ENCODE measurements at places on chromosomes 6 and 20. TPM values are rescaled to one million over a fixed set of nuclear protein-coding genes. Genes with fewer than 3 reads are reported as not detected.
A peak's percentile ranks its signal among the peaks of the same experiment; 100 is the strongest.

GRCh38 chr20:38609815-38610214 is 8.2 kb downstream of the ARHGAP40 start:
- DNase-seq, result no peak
- H3K4me3 ChIP-seq, result no peak overlapping the region
- H3K27me3 ChIP-seq, result no peaks in the 10 kb centered on the region

DNA sequence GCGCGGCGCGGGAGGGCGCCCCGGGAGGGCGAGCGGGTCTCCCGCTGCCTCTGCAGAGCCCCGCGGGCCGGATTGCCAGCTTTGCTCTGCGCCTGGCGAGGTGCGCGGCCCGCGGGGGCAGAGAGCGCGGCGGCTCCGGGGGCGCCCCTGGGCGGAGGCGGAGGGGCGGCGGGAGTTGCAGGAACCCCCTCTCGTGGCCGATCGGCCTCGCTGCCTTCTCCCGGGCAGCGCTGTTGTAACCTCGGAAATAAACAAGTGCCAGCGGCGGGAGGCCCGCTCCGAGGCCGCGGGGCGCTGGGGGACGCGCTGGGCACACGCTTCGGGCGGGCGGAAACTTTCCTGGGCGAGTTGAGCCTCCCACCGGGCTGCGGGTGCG is 1.2 kb downstream of the CDH4 start:
- H3K27me3 ChIP-seq, result peaks cover 72% of the 10 kb centered on the region
- no peaks in the 10 kb centered on the region for H3K4me1 ChIP-seq
- H3K4me3 ChIP-seq, result peak overlapping the region; percentile 36
- no peaks in the 10 kb centered on the region for H3K36me3 ChIP-seq

SMLR1 gene
- not detected for total RNA-seq

LAMA4 gene
- 50.3 TPM for total RNA-seq

- no peak overlapping the region for H3K27ac ChIP-seq
- no peak overlapping the region for H3K4me3 ChIP-seq
- no peaks in the 10 kb centered on the region for H3K27me3 ChIP-seq
- no peaks in the 10 kb centered on the region for H3K36me3 ChIP-seq
- DNase-seq, result no peak
- H3K4me1 ChIP-seq, result no peaks in the 10 kb centered on the region
Observed at GRCh38 chr20:40319741-40320516, 369.1 kb downstream of the MAFB start.

DNA sequence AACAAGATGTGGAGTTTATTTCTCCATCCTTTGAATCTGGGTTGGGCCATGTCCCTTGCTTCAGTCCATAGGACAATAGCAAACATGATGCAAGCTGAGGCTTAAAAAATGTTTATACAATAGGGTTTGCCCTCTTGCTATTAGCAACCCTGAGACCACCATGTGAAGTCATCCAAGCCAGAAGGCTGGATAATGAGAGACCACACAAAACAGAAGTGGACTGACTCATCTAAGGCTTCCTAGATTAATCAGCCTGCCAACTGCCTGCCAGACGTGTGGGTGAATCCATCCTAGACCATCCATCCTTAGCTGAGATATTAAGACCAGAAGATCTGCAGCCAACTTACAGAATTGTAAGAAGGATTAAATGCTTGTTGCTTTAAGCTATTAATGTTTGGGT is 38.1 kb upstream of the ISM1 start:
- no peak overlapping the region for H3K27ac ChIP-seq
- no peaks in the 10 kb centered on the region for H3K4me1 ChIP-seq
- no peaks in the 10 kb centered on the region for H3K27me3 ChIP-seq
- H3K36me3 ChIP-seq, result no peaks in the 10 kb centered on the region

- no peak for DNase-seq
- H3K36me3 ChIP-seq, result peaks cover 32% of the 10 kb centered on the region
- H3K27me3 ChIP-seq, result no peaks in the 10 kb centered on the region
Observed at GRCh38 chr6:18259675-18260447, 4.5 kb downstream of the DEK start.

RIMS4 gene
- total RNA-seq, result 0.11 TPM

- H3K36me3 ChIP-seq, result no peaks in the 10 kb centered on the region
- no peak overlapping the region for H3K4me3 ChIP-seq
- H3K4me1 ChIP-seq, result peaks cover 76% of the 10 kb centered on the region
- H3K27me3 ChIP-seq, result no peaks in the 10 kb centered on the region
- peak overlapping the region; percentile 81 for H3K27ac ChIP-seq
Observed at GRCh38 chr6:11366934-11367637, 134.6 kb upstream of the NEDD9 start.

DNA sequence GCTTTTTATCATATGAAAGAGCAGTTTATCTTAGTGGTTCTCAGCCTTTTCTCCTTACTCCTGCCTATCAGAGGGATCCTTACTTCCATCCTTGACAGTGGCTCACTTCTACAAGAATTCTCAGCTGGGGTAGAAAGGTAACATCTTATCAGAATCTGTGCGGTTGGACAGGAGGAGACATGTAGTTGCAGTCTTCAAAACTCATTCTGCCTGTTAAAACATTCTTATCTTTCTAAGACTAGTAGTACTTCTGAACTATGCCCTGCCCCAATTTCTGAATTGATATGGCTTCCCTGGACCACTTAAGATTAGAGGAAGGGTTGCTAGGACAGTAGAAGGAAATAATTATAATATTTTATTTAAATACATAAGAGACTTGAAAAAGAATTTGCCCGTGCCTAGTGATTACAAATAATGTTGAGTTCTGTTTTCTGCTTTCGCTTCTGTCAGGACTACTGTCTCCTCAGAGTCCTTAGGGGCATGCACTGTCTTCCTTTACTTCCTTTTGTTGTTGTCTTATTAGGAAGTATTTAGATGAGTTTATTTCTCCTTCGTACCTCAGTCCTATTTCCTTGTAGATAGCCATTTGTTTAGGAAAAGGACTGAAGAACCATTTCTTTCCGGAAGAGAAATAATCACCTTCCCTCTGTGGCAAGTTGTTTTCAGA is 24.9 kb downstream of the BLTP3A start:
- peaks cover 58% of the 10 kb centered on the region for H3K4me1 ChIP-seq
- H3K4me3 ChIP-seq, result no peak overlapping the region
- H3K36me3 ChIP-seq, result peaks cover 2% of the 10 kb centered on the region
- no peaks in the 10 kb centered on the region for H3K27me3 ChIP-seq
- no peak for DNase-seq

DNA sequence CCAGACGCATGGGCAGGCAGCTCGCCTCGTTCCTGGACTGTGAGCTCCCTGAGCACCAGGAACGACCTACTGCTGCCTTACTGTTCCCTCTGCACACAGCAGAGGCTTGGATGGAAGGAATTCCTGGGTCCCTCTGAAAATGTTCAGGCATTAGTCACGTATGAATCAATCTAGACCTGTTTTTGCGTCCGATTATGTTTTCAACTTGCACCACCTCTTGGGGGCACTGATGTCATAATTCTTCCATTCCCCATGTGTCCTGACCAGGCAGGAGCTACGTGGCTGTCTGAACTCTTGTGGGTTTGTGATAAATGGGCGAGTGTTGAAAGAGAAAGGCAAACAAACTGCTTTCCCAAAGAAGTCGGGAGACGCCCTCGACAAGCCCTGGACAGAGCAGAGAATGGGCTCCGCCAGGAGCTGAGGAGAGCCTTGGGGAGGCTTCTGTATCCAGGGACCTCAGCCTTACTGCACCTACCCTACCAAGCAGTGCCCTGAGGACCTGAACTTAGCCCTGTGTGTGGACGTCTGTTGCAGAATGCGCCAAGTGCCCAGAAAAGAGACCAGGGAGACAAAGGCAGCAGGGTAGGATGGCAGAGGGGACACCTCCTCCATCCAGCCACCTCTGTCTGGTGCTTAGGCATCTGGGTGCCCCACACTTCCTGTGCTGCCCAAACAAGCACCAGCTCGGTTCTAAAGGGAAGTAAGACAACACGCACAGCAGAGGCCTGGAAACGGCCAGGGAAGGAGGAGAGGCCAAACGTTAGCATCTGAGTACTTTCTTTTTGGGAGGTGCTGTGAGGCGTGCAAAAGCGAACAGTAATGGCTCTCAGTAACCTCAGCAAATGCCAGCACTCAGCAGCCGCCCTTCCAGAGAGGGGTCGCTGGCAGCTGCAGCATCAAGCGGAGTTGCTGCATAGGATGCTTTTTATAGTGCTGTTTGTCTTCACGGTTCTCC is 124.2 kb downstream of the LY86 start:
- no peak overlapping the region for H3K4me3 ChIP-seq
- H3K27me3 ChIP-seq, result no peaks in the 10 kb centered on the region
- H3K4me1 ChIP-seq, result peaks cover 13% of the 10 kb centered on the region

- H3K4me1 ChIP-seq, result no peaks in the 10 kb centered on the region
- no peak overlapping the region for H3K4me3 ChIP-seq
Observed at GRCh38 chr20:37479925-37480691, 40.9 kb upstream of the NNAT start.

GRCh38 chr20:51318058-51318949 is 224.2 kb downstream of the NFATC2 start:
- H3K4me3 ChIP-seq, result no peak overlapping the region
- no peak overlapping the region for H3K27ac ChIP-seq
- no peak for DNase-seq
- H3K4me1 ChIP-seq, result no peaks in the 10 kb centered on the region
- no peaks in the 10 kb centered on the region for H3K36me3 ChIP-seq

DNA sequence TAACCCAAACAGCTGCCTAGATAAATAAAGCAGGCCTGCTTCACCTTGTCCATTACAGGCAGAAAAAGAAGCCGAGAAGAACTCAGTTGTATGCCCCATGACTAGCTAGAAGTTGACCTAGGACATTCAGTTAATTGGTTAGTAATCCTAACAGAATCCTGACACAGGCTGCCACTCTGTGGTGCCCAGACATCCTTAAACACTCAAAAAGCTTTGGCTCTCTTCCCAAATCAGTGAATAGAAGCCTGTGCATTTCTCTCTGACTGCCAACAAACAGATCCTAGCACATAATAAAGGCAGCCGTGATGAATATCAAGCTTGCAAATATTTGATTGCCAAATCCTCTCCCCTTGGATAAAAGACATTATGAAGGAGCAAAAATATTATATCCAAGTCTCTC is 519.1 kb upstream of the EYS start:
- H3K4me1 ChIP-seq, result no peaks in the 10 kb centered on the region
- no peak overlapping the region for H3K27ac ChIP-seq
- H3K36me3 ChIP-seq, result no peaks in the 10 kb centered on the region
- no peak overlapping the region for H3K4me3 ChIP-seq

DNA sequence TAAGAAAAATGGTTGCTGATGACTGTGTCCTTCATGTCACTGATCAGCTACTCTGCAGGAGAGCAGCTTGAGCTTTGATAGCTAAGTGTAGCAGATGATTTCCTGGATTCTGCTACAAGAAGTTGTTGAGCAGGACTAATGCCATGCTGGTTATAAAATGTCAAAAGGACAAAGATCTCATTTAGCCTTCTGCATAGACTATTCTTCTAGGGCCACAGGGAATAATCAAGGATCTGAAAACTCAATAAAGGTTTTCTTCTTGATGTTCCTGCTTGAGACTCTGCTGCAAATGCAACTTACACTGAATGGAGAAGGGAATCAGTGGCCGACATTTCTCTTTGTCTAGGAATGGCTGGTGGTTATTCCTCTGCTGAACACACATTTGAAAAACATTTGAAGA is 360.3 kb upstream of the PTCHD4 start:
- no peaks in the 10 kb centered on the region for H3K36me3 ChIP-seq
- H3K4me1 ChIP-seq, result no peaks in the 10 kb centered on the region
- no peaks in the 10 kb centered on the region for H3K27me3 ChIP-seq
- H3K27ac ChIP-seq, result no peak overlapping the region

RWDD2A gene
- total RNA-seq, result 2.1 TPM

BANF2 gene
- total RNA-seq, result not detected

VEGFA gene
- total RNA-seq, result 115 TPM

DNA sequence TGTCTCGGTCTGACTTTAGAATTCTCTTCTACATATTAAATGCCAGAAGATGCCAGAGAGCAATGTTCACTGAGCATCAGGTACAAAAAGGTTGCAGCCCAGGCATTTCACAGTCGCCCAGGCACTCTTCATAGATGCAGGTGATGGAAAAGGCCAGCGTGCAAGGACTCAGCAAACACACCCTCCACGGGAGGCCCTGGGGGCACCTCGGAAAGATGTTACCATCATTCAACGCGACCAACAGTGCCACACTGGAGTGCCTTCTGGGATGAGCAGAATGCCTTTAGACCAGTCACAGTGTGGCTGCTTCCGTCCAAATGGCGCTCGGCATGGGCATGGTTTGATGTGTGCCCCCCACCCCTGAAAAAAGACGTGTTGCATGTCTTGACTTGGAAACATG is 4.5 kb upstream of the RAMACL start:
- no peak overlapping the region for H3K27ac ChIP-seq
- no peak for DNase-seq
- H3K4me1 ChIP-seq, result peaks cover 26% of the 10 kb centered on the region
- H3K36me3 ChIP-seq, result no peaks in the 10 kb centered on the region
- no peak overlapping the region for H3K4me3 ChIP-seq

DNA sequence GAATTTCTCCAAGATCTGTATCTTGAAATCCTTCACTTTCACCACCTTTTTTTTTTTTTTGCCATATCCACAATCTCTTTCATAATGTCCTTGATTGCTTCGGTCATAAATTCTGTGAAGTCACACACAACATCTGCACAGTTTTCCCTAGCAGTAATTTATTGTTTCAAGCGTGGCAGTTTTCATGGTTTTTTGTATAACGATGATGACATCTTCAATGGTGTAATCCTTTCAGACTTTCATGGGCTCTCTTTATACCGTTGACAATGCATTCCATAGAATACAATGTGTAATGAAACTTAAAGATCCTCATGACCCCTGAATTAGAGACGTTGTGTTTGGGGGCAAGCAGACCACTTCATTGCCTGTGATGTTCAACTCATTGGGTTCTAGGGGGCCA is 693.1 kb downstream of the PTPRT start:
- no peaks in the 10 kb centered on the region for H3K36me3 ChIP-seq
- no peaks in the 10 kb centered on the region for H3K27me3 ChIP-seq
- H3K27ac ChIP-seq, result no peak overlapping the region
- no peak for DNase-seq

GRCh38 chr6:27811451-27811772 is 100.8 kb downstream of the OR2B2 start:
- H3K27me3 ChIP-seq, result peaks cover 58% of the 10 kb centered on the region
- peaks cover 67% of the 10 kb centered on the region for H3K4me1 ChIP-seq
- H3K36me3 ChIP-seq, result no peaks in the 10 kb centered on the region
- DNase-seq, result no peak
- no peak overlapping the region for H3K27ac ChIP-seq

DNA sequence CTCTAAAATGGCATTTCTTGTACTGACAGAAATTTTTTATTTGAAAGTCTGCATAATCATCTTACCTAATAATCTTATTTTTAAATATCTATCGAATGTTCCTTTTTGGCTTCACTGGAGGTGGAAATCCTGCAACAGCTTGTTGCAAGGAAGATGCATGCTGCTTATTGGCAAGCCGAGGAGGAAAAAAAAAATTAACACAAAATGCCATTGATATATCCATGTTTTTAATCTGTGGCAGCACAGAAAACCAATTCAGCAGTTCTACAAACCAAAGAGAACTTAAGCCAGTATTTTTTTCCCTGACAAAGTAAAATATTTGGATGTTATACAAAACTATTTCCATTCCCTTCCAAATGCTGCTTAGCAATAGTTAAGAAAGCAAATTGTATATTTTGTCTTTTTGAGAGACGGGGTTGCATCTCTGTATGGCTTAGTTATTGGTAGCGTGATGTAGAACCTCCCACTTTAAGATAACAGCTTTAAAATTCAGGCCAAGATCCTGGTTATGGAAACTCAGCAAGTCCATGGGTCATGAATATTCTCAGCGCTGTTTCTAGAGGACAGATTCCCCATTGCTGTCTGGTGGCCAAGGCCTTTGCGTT is 231.4 kb downstream of the TMEM242 start:
- no peak overlapping the region for H3K4me3 ChIP-seq
- peaks cover 44% of the 10 kb centered on the region for H3K4me1 ChIP-seq
- no peaks in the 10 kb centered on the region for H3K27me3 ChIP-seq

Measured in heart left ventricle (tissue), 16 donors.